ENCODE measurements at places on chromosomes 16 and 17. TPM values are rescaled to one million over a fixed set of nuclear protein-coding genes. Genes with fewer than 3 reads are reported as not detected.

The FNDC8 gene
- not detected for total RNA-seq

The RNF157 gene
- 42.2 TPM for total RNA-seq

The PABPN1L gene
- total RNA-seq = not detected

The TBC1D3C gene
- 1.4 TPM for total RNA-seq

The CLEC16A gene
- total RNA-seq = 35.3 TPM

The HS3ST2 gene
- 4.2 TPM for total RNA-seq

The HSF5 gene
- 0.23 TPM for total RNA-seq

The SRCIN1 gene
- total RNA-seq = 33.7 TPM

The CCT6B gene
- 3.9 TPM for total RNA-seq

The SEZ6L2 gene
- 88.1 TPM for total RNA-seq

The GAS7 gene
- 94.6 TPM for total RNA-seq

The LITAFD gene
- total RNA-seq = not detected

The MYH11 gene
- 0.23 TPM for total RNA-seq

The ABCA5 gene
- total RNA-seq = 78.2 TPM

The MYOCD gene
- total RNA-seq = 0.46 TPM
